ENCODE measurements at places on chromosomes 1 and 21.

- peak; percentile 45 for DNase-seq
Observed at GRCh38 chr21:17921579-17922530, 102.7 kb upstream of the C21orf91 start.

DNA sequence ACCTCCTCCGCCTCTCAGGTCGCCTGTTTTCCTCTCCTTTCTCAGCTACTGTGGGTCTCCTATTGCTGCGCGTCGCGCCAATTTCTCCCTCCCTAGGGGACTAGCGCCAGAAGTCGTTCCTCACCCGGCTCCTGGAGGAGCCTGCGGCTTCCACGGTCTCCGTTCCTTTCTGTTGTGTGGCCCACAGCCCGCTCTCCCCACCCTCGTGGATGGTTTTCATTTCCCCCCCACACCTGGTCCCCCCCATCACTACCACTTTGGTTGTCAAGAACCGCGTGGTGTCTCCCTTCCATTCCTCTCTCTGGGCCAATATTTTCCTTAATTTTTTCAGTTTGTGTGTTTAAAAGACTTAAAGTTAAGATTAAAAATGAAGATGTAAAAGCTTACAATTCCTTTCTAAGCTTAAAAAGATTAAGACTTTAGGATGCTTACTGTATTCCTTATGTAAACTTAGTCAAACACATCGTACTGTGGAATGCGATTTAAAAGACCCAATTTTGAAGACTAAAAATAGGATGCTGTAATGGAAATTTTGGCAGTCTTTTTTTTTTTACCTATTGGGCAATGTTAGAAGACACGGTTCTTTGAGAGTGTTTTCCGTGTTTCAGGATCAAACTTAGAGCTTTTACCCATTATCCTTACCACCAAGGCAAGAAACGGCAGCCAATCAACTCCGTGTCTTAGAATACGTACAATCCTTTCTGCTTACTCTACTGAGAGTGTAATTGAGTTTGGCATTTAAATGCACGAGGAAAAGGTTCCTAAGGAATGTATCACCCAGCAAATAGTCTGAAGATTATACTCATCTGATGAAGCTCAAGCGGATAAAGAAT is 773 bp downstream of the CNST start:
- no peak for DNase-seq

- DNase-seq: no peak
Observed at GRCh38 chr21:37737996-37738395, 178.3 kb downstream of the KCNJ6 start.

- peak; percentile 62 for DNase-seq
Observed at GRCh38 chr1:25927521-25928265, 21.5 kb upstream of the STMN1 start.

- DNase-seq: no peak
Observed at GRCh38 chr1:154453574-154454352, 48.3 kb upstream of the TDRD10 start.

DNA sequence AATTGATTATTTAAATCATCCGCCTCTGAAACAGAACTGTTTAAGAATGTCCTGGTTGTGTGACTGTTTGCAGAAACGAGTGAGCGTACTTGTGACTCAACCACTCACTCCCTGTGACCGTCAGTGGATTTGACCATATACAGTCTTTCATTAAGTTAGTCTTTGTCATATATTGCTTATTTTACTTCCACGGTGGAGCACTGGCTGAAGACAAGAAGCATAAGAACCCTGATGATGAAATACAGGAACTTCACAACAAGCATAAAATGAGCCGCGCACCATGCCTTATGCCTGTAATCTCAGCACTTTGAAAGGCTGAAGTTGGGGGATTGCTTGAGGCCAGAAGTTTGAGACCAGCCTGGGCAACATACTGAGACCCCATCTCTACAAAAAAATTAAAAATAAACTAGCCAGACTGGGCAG is 194.0 kb downstream of the TOMM20 start:
- no peak for DNase-seq

GRCh38 chr1:236240675-236241074 is 41.1 kb downstream of the ERO1B start:
- no peak for DNase-seq

- no peak for DNase-seq
Observed at GRCh38 chr1:221823149-221823548, 81.3 kb upstream of the DUSP10 start.

GRCh38 chr1:160836981-160837557 is 25.6 kb downstream of the CD244 start:
- DNase-seq: no peak

DNA sequence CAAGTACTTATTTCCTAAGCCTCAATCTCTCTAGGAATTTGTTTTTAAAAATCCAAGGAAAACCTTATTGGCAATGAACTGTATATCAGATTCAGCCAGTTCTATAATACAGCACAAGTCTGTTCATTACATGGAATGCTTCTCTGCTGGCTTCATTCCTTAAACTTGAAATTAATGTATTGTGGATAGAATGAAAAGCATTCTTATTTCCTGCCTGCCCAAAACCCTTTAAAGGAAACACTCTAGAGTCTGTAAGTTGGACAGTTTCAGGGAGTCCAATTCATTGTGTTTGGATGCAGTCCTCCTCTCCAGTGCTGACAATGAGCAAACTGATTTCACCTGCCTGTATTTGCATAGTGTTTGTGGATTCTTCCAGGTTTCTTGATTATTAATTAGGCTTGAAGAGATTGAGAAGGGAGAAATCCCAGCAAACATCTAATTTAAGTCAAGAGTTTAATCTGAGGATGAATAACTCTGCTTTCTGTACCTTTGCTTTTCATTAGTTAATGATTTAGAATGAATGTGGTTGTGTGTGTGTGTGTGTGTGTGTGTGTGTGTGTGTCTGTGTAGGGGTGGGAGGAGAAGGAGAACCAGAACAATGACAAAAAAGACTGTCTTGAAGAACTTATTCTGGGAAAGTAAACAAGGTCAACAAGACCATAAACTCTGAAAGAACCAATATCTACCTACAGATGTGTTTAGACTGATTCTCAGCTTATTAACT is 61.2 kb downstream of the CACHD1 start:
- no peak for DNase-seq

DNA sequence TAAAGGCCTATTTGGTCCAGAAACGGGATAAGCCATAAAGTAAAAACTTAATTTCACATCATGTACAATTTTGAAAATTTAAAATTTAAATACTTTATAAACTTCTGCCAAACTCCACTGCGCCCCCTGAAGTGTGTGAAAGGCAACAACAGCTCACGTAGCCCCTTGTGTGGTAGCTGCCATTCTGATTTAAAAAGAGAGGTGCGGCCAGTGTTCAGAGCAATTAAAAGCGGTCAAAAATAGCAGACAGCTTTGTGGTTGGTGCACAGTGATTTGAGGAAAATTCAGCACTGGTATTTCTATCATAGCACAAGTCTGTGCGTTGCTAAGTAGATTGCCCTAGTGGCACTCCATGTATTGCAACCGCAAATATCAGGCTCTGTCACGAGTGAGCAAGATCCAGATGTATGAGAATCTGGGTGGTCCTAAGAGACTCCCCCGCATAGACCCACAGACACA is 122.5 kb downstream of the ATG4C start:
- DNase-seq: no peak

DNA sequence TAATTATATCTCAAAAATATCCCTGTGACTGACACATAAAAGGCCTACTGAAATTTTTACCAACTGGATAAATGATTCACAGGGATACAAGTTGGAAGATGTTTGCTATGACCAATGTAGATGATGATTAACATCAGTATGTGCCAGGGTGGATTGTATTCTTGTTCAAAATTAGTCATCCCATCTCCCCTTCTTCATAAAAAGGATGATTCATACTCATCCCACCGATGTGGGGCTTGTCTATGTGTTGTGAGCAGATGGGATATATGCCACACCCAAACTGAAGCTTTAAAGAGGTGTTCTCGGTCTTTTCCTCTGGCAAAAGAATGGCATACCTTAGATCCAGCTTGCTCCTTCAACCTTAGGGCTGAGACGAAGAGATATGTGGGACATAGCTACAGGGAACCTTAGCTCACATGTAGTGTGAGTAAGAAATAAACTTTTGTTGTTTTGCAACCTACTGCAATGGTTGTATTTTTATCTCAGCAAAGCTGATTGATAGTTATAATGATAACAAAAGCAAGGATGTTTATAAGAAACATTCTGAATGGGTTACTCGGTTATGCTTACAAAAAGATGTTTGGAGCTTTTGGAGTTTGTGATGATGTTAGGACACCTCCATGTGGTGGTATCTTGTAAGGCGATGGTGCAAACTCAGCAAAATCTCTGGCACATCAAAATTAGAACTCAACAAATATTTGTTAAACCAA is 29.4 kb downstream of the SPATA17 start:
- DNase-seq: no peak

GRCh38 chr21:38123626-38124025 is 133.2 kb upstream of the KCNJ15 start:
- no peak for DNase-seq

GRCh38 chr1:53390736-53391135 is 62.9 kb upstream of the LRP8 start:
- DNase-seq: no peak

GRCh38 chr1:84619383-84620102 is 45.3 kb upstream of the CTBS start:
- no peak for DNase-seq

DNA sequence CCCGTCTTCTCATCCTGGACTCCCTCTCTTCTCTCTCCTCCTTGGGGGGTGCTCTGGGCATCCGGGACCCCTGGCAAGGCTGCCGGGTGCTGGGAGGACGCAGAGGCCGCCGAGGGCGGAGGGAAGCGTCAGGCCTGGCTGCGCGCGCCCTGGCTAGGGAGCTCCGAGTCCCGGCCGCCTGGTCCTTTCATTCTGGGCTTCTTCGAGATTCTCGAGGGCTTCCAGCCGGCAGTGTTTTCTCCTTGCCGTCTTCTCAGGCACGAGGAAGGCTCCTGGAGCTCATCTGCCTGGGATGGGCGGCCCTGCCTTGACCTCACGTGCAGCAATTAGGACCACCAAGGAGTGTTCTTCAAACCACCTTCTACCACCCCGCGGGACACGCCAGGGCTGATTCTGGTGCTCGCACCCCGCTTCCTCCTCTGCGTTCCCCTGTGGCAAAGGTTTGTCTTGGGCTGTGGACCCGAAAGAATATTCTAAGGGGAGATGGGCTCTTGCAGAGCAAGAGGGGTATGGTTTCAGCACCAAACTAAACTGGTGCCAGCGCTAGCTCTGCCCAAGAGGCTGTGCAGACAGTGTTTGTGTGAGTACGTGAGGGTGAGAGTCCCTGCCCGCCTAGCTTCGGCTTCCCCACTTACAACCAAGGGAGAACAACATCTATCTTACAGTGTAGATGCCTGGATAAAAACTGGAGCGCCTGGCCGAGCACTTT is 36.5 kb downstream of the PIK3CD start:
- no peak for DNase-seq

DNA sequence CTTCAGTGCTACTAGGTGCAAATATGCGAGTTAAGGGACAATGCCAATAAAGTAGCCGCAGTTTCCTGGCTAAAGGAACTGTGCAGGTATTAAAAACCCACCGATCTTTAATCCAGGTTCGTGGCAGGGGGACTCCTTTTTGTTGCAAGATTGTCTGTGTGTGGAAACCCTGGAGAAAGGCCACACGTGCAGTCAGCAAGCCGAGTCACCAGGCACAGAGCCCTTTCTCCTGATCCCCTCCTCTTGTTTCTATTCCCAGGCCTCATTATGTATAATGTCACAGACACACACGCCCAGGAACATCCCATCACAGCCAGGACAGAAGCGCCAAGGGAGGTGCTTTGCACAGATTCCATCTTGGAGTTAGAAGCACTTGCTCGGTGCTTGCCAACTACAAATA is 528.9 kb downstream of the KIF26B start:
- peak; percentile 76 for DNase-seq

- no peak for DNase-seq
Observed at GRCh38 chr1:234277161-234277868, 95.9 kb upstream of the COA6 start.

GRCh38 chr1:233707153-233707879 is 93.4 kb downstream of the KCNK1 start:
- DNase-seq: no peak

DNA sequence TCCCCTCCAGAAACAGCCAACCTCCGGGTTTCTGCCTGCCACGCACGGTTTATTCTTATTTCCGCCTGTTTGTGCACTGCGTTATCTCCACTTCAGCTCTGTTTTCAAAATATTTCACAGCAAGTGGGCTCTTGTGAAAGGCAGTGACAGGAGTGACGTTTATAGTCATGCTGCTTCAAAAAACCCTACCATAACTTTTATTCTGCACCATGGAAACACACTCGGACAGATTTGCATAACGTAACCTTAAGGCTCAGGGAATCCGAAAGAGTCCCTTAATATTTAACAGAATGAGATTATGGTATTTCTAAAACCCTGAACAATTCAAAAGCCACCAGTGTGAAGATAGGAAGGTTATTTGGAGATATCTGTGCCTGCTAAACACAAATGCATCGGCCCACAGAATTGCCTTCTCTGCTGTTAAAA is 782 bp upstream of the SDE2 start:
- DNase-seq: no peak

GRCh38 chr1:180151508-180151907 is 3.2 kb upstream of the QSOX1 start:
- DNase-seq: no peak

DNA sequence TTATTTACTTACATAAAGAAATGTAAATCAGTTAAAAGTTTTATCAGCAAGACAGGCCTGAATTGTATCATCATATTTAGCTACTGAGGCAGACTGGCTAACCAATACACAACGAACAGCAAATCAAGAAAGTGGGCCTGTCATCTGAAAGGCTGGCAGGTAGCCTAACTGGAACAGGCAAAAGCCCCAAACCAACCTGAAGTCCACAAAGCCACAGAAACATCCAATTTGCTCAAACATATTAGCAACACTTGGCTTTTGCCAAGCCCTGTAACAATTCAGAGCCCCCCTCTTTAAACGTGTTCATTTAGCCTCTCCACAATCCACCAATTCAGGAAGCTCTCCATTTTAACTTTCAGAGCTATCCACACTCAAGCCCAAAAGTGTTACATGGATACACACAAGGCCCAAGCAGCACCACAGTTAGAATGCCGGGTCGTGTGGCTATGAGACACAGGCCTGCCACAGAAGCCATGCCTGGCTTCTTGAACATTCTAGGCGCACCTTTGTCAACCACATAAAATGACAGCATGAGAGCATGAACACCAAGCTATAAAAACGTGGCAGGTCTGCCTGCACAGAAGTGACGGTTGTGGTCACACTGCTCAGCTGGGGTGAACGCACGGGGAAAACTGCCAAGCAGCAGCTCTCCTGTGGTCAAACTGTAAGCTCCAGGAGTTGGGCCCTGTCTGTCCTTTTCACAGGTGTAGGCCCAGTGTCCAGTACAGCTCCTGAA is 49.3 kb downstream of the CD34 start:
- DNase-seq: no peak

- DNase-seq: no peak
Observed at GRCh38 chr1:214967865-214968575, 114.5 kb upstream of the KCNK2 start.

- no peak for DNase-seq
Observed at GRCh38 chr1:55232448-55233144, 17.4 kb upstream of the USP24 start.

- no peak for DNase-seq
Observed at GRCh38 chr1:2378441-2378851, 12.9 kb downstream of the MORN1 start.

DNA sequence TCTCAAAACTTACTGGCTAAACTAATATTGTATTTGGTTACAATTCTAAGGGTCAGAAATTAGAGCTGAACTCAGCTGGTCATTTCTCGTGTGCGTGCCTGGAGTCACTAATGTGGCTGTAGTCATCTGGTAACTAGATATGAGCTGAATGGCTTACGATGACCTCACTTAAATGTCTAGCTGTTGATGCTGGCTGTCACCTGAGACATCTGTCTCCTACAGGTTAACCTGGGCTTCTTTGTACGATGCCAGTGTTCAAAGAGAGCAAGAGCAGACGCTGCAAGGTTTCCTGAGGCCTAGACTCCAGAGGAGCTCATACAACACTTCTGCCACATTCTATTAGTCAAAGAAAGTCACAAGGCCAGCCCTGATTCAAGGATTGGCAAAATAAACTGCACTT is 17.1 kb upstream of the ALG6 start:
- no peak for DNase-seq
